ENCODE measurements at places on chromosomes 6 and 20.

DNA sequence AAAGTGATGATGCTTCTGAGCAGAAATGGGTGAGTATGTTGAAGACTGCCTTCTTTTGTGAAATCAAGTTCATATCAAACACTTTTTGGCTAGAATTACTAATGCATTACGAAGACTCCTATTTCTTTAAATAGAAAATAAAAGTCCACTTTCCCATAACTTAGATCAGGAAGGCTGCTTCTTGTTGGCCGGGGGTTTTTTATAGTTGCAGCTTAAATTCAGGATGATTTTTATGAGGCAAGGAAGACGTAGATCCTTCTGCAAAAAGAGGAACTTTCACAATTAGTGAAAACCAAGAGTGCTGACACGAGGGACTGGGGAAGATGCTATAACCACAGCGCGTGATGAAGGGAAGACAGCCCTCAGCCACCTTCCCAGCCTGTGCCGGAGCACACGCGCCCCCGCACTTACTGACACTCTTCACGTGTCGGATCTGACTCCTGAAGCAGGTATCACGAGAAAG is 206.1 kb upstream of the PRDM1 start:
- DNase-seq: no peak

DNA sequence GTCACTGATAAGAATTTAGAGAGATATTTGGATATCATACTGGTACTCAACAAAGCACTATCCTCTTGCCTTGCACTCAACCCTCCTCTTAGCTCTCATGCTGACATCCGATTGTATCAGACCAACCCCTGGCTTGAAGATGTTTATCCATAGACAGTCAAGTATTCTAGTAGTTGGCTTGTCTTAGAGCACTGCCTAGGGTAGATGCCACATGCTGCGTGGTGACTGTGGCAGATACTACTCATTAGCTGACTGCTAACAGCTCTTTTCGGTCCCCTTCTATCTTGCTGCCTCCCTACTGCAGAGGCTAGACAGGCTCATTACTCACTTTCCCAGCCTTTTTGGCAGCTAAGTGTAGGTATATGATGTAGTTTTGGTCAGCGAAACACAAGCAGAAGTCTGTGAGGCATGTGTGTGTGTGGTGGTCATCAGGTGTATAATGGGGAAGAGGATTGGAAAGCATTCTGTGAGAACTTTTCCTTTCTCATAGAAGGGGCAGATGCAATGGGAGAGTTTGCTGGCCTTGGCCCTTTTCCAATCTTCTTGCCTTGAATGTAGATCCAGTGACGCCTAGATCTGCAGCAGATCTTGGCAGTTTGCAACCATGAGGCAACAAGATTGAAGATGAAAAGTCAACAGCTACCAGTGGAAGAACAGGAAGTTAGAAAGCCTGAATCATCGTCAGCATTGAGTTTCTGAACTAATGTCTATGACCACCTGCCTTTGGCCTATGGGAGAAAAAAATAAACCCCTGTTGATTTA is 4.4 kb upstream of the IFNGR1 start:
- DNase-seq: peak; percentile 87

DNA sequence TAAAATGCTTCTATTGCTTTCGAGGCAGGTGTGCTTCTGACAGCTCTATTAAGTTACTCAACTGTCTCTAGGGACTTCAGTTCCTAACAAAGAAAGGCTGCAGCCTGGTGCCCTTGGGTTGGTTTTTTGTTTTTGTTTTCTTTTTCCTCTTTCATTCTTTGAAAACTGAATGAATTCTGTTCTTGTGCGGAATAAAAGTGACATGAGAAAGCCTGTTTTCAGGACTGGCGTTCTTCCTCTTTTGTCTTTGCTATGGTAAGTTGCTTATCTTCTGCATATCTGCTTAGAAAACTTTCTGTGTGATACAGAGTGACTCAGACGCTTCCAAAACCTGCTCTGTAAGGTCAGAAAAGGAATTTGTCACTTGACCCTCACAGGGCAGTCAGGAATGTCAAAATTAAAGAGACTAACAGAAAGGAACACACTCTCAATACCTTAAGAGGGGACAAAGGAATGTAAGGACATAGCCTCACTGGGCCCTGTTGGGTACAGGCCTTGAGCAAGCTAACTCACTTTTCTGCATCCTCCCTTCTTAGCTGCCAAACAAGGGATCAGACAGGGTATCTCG is 56.2 kb upstream of the NHSL1 start:
- peak; percentile 44 for DNase-seq

DNA sequence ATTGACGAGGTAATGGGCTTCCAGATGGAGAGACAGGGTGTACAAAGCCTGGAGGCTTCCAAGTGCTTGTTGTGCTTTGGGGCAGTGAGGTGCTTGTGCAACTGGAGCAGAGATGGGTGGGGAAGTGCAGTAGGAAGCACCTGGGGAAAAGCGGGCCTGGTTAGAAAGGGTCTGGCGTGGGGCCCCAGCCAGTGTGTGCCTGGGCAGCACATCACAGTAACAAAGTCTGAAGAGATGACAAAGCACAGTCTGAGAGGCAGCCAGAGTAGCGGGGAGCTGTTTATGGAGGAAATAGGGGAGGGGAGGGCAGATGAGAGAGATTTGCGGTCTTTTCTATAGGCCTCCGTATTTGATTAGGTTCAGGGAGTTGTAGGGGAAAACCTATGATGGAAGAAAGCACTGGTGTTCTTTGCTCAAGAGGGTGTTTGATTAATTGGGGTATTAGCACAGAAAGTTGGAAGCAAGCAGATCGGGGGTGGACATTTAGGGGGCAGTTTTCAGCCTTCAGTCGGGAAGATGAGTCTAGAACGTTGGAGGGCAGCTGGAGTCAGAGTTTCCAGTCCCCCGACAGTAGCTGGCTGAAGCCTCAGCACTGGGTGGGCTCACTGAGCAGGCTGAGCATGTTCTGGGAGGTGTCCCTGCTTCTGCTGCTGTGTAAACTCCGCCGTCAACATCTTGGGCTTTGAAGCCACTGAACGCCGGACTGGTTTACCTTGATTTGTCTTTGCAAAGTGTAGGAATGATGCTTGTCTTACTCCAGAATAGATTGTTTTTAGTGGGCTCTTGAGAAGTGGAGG is 15.5 kb upstream of the MROH8 start:
- no peak for DNase-seq

DNA sequence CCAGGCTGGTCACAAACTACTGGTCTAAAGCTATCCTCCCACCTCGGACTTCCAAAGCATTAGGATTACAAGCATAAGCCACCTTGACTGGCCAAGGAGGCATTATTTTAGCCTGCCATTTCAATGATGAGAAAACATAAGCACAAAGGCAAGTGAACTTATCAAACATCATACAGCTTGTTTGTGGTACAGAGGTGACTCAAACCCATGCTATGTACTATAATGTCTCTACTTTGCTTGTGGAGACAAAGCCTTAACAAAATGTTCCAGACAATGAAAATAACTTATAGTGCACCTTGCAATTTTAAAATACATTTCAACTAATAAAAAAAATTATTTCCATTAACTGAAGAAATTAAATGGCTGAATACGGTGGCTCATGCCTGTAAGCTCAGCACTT is 26.2 kb downstream of the HDAC2 start:
- DNase-seq: peak; percentile 31

DNA sequence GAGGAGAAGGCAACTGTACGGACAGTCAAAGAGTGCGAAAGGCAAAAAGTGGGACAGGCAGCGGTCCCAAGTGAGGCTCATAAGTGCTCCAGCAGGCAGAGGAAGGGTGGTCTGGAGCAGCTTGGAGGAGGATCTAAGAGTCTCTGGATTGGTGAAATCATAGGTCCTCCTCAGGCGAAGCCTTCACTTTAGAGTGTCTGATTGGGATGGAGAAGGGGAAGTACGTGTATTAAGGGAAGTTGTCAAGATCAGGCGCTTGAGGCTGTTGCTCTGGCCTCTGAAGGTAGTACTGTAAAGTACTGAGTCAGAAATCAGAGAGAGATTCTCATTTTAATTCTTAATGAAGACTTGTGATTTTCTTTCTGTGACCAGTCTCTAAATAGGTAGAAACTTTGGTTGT is 185.6 kb downstream of the KIF16B start:
- DNase-seq: no peak

GRCh38 chr6:54846857-54847674 is 495 bp downstream of the FAM83B start:
- no peak for DNase-seq

- no peak for DNase-seq
These were observed 46.4 kb upstream of the CAP2 start for GRCh38 chr6:17347012-17347411.

DNA sequence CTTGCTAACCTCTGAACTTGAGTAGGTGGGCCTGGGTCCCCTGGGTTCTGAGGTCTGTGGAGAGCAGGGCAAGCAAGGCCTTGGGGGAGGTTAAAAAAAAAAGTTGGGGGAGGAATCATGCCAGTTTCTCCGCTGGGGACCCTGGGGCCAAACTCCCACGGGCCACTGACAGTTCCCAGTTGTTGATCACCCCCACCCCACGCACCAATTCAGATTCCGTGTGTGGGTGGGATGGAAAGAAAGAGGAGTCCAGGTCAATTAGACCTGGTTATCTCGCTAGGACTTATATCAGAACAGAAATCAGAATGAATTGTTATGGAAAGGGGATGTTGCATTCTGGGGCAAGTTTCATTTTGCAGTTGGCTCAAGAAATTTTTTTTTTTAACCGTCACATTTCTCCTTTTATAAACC is 46.7 kb upstream of the SUPT3H start:
- no peak for DNase-seq

GRCh38 chr6:31464252-31465184 is 33.4 kb upstream of the MICB start:
- DNase-seq: no peak

DNA sequence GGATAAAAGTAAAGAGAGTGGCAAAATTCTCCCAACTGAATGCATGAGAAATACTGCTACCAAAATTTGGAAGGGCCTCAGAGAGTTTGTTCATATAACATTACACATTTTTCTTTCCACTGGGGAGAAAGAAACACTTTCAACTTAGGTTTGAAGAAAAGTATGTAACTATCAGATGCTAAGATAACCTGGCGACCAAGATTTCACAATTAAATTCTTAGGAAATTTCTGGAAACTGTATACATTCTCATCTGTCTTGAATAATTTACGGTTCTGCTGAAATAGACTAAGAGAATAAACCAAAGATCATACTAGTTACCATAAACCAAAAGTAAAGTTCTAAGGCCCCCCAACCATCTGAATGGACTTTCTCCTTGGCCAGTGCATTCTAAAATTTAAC is 413.0 kb upstream of the RUNX2 start:
- no peak for DNase-seq

DNA sequence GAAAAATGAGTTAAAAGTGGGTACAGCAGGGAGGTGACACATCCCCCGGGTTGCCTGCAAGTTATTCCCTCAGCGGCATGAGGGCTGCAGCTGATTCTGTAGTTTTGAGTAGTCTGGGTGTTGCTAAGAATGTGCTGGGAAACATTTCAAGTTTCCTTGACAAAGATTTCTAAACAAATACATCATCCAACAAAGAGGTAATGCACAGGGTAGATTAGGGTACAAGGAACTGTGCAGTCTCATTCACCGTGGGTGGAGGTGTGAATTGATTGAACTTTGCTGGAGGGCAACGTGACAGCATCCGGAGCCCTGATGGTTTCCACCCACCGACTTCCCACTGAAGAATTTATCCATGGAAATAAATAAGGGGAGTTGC is 21.8 kb downstream of the CASS4 start:
- DNase-seq: peak; percentile 77

DNA sequence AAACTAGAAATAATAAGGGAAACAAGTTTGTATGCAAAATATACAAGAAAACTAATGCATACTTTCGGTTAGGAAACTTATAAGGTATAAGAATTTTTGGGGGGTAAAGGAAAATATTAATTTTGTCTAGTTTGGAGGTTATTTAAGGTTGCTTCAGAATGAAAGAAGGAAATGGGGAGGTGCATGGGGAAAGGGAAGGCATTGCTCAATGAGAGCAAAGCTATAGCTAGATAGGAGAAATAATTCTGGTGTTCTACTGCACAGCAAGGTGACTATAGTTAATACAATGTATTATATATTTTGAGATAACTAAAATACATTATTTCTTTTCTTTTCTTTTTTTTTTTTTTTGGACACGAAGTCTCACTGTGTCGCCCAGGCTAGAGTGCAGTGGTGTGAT is 5.4 kb upstream of the MYMX start:
- no peak for DNase-seq

DNA sequence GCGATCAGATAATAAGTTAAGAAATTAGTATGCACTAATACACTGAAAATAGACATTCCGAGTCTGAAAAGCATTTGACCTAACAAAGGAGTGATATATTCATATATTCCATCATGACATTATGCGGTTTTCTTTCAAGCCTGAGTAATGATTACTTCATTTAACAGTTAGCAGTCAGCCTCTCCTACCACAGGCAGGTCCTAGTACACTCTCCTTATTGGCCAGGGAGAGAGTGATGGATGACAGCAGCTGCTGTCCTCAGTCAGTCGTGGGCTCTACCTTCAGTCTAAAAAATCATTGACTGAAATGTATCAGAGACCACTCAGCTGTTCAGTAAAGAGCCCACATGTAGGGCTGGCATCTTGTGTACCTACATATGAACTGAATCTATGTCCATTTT is 33.2 kb upstream of the VGLL2 start:
- no peak for DNase-seq

- DNase-seq: no peak
These were observed 70.4 kb downstream of the SLC2A10 start for GRCh38 chr20:46779831-46780230.

GRCh38 chr6:70839286-70840266 is 117.3 kb downstream of the B3GAT2 start:
- DNase-seq: no peak

DNA sequence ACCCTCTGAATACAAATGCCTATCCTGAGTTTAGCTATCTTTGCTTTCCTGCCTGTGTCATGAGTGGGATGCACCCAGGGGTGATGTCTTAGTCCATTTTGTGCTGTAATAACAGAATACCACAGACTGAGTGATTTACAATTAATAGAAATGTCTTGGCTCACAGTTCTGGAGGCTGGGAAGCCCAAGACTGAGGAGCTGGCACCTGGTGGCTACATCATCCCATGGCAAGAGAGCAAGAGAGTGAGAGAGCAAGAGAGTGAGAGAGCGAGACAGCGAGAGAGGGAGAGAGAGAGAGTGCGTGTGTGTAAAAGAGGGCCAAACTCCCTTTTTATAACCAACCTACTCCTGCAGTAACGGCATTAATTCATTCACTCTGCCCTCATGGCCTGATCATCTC is 76.8 kb downstream of the PRDM1 start:
- no peak for DNase-seq

- no peak for DNase-seq
These were observed 271.8 kb downstream of the PRL start for GRCh38 chr6:22024973-22025467.

- no peak for DNase-seq
These were observed 523 bp downstream of the CDS2 start for GRCh38 chr20:5127204-5127858.

DNA sequence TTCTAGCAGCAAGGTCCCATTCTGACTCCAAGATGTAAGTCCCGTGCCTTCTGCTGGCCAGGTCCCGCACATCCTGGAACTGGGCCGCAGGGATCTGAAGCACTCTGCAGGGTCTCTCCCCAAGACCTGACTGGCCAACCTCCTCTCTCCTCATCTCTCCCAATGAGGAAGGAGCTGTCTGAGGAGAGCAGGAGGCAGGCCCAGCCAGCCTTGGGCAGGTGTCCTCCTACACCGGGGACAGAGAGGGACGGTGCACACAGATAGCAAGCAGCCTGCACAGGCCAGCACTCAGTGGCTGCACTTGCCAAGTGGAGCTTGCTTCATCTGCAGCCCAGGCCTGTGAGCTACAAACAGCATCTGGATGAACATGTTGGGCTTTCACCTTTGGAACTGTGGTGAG is 76.8 kb upstream of the CD93 start:
- DNase-seq: no peak

All from brain microvascular endothelial cell (primary cell).